ENCODE measurements at places on chromosomes 11 and 22.

- peaks cover under 1% of the 10 kb centered on the region for H3K36me3 ChIP-seq
- no peaks in the 10 kb centered on the region for H3K27me3 ChIP-seq
- H3K4me3 ChIP-seq, result no peak overlapping the region
- DNase-seq, result no peak
- peaks cover 48% of the 10 kb centered on the region for H3K4me1 ChIP-seq
These were observed 45.7 kb downstream of the TRIOBP start for GRCh38 chr22:37742376-37743171.

DNA sequence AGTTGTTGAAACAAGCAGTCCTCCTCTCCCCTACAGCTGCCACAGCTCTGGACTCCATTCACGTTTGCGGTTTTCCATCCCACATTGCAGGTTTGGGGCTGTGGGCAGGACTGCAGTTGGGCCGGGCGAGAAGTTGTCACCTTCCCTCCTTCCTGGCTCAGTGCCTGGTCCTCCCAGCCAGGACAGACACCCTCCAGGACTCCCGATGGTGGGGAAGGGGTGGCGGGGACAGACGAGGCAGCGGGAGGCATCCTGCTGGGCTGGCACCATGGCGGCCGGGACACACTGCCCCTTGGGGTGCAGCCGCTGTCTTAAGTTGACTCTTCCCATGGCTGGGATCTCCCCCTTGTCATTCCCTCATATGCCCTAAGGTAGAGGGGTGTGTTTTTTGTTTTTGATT is 615.2 kb downstream of the BRD1 start:
- DNase-seq, result no peak
- H3K36me3 ChIP-seq, result no peaks in the 10 kb centered on the region
- no peaks in the 10 kb centered on the region for H3K4me1 ChIP-seq
- no peaks in the 10 kb centered on the region for H3K27me3 ChIP-seq
- H3K4me3 ChIP-seq, result no peak overlapping the region

DNA sequence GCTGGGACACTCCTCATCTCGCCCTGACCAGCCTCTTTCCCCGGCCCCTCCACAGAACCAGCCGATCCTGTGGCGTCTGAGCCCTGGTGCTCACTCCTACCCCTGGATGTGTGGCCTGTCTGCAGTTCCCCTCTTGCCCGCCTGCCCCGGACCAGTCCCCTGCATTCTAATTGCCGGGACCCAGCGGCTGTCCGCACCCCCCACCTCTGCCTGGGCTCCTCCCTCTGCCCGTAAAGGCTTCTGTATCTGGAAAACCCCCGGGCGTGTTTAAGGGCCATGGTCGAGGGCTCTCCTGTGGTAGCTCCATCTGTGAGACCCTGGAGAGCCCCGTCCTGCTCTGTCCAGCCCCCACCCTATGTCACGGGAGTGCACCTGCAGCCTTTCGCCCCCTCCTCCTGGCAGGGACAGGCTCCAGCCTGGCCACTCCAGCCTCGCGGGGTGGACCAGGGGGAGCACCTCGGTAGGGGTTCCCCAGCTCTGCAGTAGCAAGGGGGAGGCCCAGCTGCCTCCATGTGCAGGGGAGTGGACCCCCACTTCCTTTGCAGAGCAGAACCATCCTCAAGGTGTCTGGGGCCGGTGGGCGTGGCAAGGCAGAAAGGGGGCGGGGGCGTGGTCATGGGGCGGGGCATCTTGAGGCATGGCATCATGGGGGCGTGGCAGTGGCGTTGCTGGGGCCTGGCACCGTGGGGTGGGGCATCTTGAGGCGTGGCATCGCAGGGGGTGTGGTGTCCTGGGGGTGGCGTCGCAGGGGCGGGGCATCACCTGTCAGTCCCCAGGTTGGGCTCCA is 430.4 kb downstream of the TBC1D22A start:
- DNase-seq, result no peak
- H3K27me3 ChIP-seq, result no peaks in the 10 kb centered on the region
- no peaks in the 10 kb centered on the region for H3K36me3 ChIP-seq
- no peak overlapping the region for H3K27ac ChIP-seq

DNA sequence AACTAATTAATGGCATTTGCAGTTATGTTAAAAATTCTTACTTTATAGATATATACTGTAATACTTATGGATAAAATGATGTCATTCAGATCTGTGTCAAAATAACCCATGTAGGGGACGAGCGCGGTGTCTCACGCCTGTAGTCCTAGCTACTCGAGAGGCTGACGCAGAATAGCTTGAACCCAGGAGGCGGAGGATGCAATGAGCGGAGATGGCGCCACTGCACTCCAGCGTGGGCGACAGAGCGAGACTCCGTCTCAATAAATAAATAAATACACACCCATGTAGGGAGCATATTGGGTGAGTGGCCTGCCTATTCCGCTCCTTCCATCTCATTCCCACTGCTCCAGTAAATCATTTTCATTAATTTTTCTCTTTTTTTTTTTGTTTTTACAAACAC is 7.1 kb downstream of the SNU13 start:
- no peak overlapping the region for H3K4me3 ChIP-seq
- H3K27ac ChIP-seq, result no peak overlapping the region
- peaks cover 13% of the 10 kb centered on the region for H3K36me3 ChIP-seq
- H3K27me3 ChIP-seq, result no peaks in the 10 kb centered on the region
- H3K4me1 ChIP-seq, result no peaks in the 10 kb centered on the region

DNA sequence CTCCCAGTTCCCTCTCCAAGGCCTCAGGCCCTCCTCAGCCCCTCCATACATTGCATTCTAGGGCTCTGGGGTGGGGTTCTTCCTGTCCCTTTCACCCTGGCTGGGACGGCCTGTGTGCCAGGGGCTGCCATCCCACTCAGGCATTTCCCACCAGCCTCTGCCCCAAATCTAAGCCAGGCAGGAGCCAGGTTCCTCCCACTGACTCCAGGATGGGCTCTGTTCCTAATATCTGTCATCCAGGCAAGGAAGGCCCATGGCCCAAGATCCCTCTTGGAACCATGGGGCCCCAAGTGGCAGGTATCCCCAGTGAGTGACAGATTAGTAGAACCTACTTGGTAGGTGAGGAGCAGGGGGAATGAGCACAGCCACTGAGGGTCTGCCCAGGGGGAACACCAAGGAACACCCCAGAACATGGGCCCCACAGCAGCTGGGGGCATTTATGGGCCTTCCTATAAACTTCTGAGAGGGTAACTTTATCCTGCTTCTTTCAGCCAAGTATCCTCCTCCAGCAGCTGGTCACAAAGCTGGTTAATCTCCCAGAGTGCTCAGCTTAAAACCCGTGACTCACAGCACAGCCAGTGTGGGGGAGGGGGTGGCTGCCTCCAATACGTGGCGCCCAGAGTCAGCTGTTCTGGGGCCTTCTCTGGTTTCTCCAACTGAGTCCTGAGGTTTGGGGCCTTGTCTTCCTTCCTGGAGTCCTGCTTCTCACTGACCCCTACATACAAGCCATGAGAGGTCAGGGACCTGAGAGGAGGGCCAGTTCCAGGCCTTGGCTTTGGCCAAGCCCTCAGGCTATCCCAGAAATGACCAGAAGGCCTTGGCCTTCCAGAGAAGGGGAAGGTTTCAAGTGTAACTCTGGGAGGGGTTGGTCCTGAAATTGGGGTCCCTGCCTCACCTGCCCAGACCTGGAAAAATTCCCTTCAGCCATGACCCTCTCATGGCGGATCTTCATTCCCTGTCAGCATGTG is 19.9 kb upstream of the MYOD1 start:
- H3K27me3 ChIP-seq, result peaks cover 29% of the 10 kb centered on the region
- no peaks in the 10 kb centered on the region for H3K4me1 ChIP-seq
- no peaks in the 10 kb centered on the region for H3K36me3 ChIP-seq
- no peak for DNase-seq
- H3K4me3 ChIP-seq, result no peak overlapping the region

- no peaks in the 10 kb centered on the region for H3K36me3 ChIP-seq
- H3K4me1 ChIP-seq, result no peaks in the 10 kb centered on the region
- H3K27ac ChIP-seq, result no peak overlapping the region
- peak; percentile 96 for DNase-seq
These were observed 46.0 kb upstream of the PARVA start for GRCh38 chr11:12331239-12331874.

- no peak for DNase-seq
- H3K4me3 ChIP-seq, result no peak overlapping the region
- no peaks in the 10 kb centered on the region for H3K36me3 ChIP-seq
- H3K4me1 ChIP-seq, result no peaks in the 10 kb centered on the region
- H3K27me3 ChIP-seq, result no peaks in the 10 kb centered on the region
These were observed 385.9 kb downstream of the INSC start for GRCh38 chr11:15500643-15501042.

GRCh38 chr11:131748151-131749050 is 378.0 kb downstream of the NTM start:
- peak; percentile 47 for DNase-seq
- no peaks in the 10 kb centered on the region for H3K27me3 ChIP-seq

- H3K4me3 ChIP-seq, result no peak overlapping the region
- DNase-seq, result no peak
- no peaks in the 10 kb centered on the region for H3K27me3 ChIP-seq
- H3K4me1 ChIP-seq, result peaks cover 8% of the 10 kb centered on the region
- peaks cover 10% of the 10 kb centered on the region for H3K36me3 ChIP-seq
- peak overlapping the region; percentile 16 for H3K27ac ChIP-seq
These were observed 11.0 kb upstream of the UCP3 start for GRCh38 chr11:74019860-74020259.

DNA sequence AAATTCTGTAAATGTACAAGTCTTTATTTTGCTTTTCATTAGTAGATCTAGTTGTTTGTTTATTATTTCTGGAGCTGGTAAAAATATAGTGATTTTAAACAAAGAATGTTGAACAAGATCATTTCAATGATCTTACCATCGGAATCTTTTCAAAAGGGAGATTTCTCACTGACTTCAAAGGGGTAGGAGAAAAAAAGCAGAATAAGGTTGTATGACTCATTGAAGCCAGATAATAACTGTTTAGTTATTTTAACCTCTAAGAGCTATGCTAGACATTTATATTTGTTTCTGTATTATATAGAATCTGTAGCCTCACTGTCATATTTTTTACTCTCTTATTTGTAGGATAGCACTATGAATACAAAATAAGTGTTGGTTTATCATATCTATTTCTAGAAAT is 8.1 kb upstream of the PDE3B start:
- no peaks in the 10 kb centered on the region for H3K36me3 ChIP-seq
- H3K27ac ChIP-seq, result no peak overlapping the region
- no peak for DNase-seq
- no peaks in the 10 kb centered on the region for H3K4me1 ChIP-seq
- H3K4me3 ChIP-seq, result no peak overlapping the region
- H3K27me3 ChIP-seq, result no peaks in the 10 kb centered on the region

DNA sequence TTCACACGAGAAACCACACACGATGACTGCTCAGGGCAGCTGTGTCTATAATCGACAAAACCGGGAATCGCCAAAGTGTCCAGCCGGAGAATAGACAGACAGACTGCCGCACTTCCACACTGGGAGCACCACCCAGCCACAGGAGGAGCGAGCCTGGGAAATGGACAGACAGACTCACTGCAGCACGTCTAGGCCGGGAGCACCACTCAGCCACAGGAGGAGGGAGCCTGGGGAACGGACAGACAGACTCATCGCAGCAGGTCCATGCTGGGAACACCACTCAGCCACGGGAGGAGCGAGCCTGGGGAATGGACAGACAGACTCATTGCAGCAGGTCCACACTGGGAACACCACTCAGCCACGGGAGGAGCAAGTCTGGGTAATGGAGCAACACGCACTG is 137.2 kb downstream of the BRD1 start:
- H3K27me3 ChIP-seq, result no peaks in the 10 kb centered on the region
- no peak overlapping the region for H3K27ac ChIP-seq
- DNase-seq, result no peak
- no peaks in the 10 kb centered on the region for H3K36me3 ChIP-seq
- no peaks in the 10 kb centered on the region for H3K4me1 ChIP-seq

DNA sequence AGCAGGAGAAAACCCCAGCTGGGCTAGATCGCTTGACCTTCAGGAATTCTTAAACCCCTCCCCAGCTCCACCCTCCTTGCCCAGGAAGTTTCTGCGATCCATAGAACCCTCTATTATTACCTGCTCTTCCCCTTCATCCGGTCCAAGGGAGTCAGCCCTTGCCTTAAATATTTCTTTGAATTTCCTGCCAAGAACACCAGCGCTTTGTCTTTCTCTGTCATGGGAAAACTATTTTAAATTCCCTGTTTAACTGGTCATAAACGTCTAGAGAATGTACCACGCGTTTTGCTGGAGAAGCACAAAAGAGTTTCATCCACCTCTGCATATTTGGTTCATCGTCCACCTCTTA is 496 bp upstream of the TRAF6 start:
- DNase-seq, result peak; percentile 87
- H3K4me1 ChIP-seq, result no peaks in the 10 kb centered on the region
- H3K27ac ChIP-seq, result no peak overlapping the region
- no peaks in the 10 kb centered on the region for H3K36me3 ChIP-seq
- H3K4me3 ChIP-seq, result peak overlapping the region; percentile 99
- H3K27me3 ChIP-seq, result no peaks in the 10 kb centered on the region
